Activated T-helper 1 cell treated with anti-CD3 and anti-CD28 coated beads, Interleukin-12 subunit alpha, Interleukin-12 subunit beta, Interleukin-2, Interleukin-4 antibody, amounts not matched to agents 30 ng/mL and 10 ng/mL and 1 ng/mL, durations not matched to agents 14 hours and 24 hours and 36 hours (primary cell): ENCODE measurements at places on chromosomes 7 and 10.

DNA sequence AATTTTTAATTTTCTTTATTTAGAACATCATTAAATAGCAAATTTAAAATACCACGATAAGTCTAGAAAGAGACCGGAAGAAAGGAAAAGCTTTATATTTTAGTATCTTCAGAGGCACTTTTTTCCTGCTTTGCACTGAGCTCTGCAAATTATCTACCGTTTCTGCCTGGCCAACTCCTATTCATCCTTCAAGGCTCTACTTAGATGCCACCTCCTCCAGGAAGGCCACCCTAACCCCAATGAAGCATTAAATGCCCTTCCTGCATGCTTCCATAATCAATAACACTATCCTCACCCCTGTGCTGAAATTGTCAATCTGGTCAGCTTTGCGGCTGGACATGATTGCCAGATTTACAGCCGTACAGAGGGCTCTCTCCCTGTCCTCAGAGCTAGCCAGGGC lies 141.8 kb upstream of the CHST15 start:
- no peak for DNase-seq

GRCh38 chr7:134512271-134512670 lies 15.1 kb upstream of the AKR1B10 start:
- no peak for DNase-seq

DNA sequence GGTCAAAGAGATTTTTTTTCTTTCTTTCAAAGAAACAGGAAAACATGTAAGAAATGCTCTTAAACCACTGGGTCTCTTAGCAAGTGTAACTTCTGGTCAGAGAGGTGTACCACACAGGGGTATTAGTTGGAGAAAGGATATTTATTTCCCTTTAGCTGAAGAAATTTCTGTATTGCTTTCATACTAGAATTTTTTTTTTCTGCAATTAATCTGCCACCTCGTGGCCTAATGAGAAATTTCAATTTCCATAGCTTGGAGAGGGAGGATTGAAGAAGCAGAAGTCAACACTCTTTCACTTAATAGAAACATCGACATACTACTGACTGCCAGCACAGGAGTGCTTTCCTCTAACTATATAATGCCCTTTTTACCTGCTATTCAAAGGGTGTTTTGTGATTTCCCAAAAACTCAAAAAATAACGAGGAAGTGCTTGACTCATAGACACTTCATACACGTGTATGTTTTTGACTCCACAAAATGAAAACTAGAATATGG lies 177.6 kb upstream of the NAMPT start:
- DNase-seq: no peak

DNA sequence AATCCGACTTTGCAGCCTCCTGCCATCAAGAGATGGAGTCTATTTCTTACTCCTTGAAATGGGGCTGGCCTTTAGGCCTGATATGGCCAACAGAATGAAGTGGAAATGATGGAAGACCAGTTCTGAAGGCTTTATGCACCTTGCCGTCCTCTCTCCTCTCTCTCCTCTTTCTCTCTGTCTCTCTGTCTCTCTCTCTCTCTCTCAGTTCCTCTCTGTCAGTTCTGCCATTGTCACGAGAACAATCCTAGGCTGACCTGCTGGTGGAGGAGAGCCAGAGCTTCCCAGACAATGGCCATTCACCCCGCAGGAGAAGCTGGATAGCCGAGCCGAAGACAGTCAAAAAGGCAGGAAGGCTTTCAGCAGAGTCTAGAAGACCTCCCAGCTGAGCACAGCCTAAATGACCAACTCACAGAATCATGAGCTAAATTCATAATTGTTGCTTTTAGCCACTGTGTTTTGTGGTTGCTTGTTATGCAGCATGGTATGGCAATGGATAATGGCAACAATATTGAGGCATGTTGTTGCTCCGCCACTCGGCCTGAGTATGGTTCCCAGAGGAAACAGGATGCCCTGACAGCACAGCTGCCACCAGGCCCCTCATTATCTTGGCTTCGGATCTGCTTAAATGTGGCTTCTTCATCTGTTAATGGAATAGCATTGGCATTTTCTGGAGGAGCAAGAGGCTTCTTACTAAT lies 35.5 kb downstream of the FRMPD2 start:
- DNase-seq: no peak

- DNase-seq: no peak
These were observed 563.3 kb upstream of the LRRTM3 start for GRCh38 chr10:66362522-66362921.

GRCh38 chr7:24825931-24826661 lies 68.8 kb upstream of the GSDME start:
- no peak for DNase-seq

DNA sequence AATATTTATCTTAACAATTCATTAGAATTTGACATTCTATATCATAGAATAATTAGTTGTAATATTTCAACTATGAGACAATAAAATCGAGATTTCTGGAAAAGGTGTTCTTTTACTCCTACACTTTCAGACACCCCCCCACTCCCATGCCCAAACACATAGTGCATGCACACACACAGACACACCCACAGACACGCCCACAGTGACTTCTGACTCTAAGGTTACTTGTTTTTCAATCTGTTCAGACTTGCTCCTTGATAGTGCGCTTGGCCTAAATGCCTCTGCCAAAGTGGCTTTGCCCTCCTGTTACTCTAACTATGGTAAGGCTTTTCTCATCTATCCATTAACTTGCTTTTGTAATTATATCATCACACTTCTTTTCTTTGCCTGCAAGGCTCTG lies 144.0 kb upstream of the PPP1R3A start:
- DNase-seq: no peak

DNA sequence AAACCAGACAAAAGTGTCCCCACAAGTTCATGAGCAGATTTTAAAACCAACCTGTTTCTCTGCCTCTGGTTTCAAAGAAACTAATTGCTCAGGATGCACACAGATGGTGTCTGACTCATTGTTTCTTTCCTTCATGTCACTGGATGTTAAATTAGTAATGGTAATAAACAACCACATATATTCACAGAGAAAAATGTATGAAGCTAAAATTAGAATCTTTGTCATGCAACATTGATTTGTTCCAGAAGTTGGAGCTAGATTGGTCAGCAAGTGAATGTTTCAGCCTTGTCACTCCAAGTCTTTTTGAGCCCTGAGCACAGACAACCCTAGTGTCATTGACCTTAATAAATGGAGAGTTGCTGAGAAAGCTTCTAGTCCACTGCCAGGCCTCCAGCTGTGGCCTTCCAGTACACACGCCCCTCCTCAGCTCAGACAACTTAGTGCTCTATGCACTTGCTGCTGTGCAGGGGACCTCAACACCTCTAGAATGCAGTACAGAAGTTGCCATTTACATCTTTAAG lies 175.9 kb downstream of the CCDC71L start:
- DNase-seq: no peak

GRCh38 chr10:13236638-13237037 lies 2.5 kb upstream of the UCMA start:
- no peak for DNase-seq

GRCh38 chr7:2354186-2354938 lies at the start of gene EIF3B:
Gene EIF3B (plus strand): TSS chr7:2354827. CDS start chr7:2354922, 95 bp downstream.
- peak; percentile 85 for DNase-seq

- DNase-seq: no peak
These were observed 53.4 kb downstream of the NRCAM start for GRCh38 chr7:108402865-108403264.

GRCh38 chr7:20402747-20403230 lies 72.1 kb downstream of the ITGB8 start:
- no peak for DNase-seq

DNA sequence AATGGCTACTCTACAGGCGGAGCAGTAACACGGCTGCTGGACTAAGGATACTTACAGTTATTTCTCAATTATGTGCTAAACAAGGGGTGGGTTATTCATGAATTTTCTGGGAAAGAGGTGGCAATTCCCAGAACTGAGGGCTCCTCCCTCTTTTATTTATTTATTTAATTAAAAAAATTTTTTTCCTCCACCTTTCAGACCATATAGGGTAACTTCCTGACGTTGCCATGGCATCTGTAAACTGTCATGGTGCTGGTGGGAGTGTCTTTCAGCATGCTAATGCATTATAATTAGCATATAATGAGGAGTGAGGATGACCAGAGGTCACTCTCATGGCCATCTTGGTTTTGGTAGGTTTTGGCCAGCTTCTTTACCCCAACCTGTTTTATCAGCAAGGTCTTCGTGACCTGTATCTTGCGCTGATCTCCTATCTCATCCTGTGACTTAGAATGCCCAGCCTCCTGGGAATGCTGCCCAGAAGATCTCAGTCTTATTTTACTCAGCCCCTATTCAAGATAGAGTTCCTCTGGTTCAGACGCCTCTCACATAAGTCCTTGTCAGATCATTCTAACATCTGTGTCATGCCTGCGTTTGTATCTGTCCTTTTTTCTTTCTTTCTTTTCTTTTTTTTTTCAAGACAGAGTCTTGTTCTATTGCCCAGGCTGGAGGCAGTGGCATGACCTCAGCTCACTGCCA lies 15.9 kb upstream of the STOX1 start:
- no peak for DNase-seq

- no peak for DNase-seq
These were observed 64.9 kb downstream of the CRPPA start for GRCh38 chr7:16356301-16356958.

DNA sequence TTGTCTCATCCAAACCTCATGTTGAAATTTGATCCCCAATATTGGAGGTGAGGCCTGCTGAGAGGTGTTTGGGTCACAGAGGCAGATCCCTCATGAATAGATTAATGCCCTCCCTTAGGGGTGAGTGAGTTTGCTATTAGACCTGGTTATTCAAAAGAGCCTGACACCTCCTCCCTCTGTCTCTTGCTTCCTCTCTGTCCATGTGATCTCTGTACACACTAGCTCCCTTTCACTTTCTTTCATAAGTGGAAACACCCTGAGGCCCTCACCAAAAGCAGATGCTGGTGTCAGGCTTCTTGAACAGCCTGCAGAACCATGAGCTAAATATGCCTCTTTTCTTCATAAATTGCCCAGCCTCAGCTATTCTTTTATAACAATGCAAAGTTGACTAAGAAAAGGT lies 447.1 kb downstream of the MDFIC start:
- DNase-seq: no peak

- DNase-seq: no peak
These were observed 30.2 kb upstream of the IKZF1 start for GRCh38 chr7:50274361-50274760.

- DNase-seq: no peak
These were observed 474.2 kb downstream of the ADRA2A start for GRCh38 chr10:111551001-111551400.

DNA sequence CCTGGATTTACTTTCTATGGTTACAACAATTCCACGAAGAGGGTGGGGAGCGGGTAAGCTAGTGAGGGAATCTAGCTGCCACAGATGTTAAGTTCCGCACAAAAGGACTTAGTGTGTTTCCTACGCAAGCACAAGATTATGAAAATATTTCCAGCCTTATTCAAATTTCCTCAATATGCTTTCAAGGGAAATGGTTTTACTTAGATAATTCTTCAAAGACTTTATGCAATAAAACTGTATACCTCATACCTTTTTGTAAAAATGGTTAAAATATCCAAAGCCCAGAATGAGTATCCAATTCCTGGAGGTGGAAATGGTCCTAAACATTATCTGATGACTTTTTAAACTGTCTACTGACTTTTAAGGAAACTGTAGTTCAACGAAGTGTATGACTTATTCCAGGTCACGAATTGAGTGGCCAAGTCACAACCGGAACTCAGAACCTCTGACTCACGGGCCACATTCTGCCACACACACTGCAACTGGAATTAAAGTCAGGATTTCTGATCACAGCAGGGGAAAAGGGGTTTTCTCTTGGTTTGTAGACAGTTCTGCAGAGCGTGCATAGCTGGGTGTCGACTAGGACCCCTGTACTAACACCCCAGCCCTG lies 20.2 kb upstream of the INSIG1 start:
- DNase-seq: peak; percentile 6

- no peak for DNase-seq
These were observed 54.1 kb downstream of the NRAP start for GRCh38 chr10:113609704-113610108.

DNA sequence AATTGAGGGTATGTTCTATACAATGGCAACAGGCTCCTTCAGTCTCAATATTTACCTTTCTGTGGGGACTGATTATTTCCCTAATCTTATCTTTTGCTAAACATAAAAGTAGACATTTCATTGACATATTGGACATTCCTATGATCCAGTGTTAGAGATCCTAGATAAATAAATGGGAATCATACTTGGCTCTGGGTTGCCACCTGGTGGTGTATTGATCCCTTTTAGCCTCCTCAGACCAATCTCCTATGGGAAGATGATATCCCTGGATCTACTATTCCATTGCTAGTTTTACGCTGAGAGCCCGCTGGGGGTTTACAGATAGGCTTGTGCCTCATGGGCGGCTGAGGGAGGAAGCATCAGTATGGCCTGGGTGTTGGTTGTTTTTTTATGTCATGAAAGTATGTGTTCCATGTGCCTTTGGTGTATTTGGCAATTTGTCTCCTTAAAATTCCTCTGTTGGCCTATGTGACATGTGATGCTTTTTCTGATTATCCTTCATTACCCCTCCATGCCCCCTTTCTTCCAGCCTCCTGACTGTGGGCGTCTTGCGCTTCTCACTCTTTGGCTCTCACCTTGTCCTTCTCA lies 18.8 kb downstream of the CELF2 start:
- DNase-seq: no peak

- peak; percentile 74 for DNase-seq
These were observed 48.8 kb upstream of the CARD11 start for GRCh38 chr7:3092468-3092867.

GRCh38 chr7:112779667-112780066 lies 10.5 kb downstream of the TMEM168 start:
- no peak for DNase-seq

DNA sequence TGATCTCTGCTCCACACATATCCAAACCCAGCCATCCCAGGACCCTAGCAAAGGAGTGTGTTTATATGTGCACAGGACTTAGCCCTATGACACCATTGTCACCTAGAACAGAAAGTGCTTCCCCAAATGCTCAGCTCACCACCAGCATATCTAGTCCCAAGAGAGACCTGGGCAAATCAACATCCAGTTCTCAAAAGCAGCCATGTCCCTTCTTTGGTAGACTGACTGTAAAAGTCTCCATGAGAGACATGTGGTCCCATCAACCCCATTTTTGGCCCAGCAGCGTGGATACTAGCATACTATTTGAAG lies 20.9 kb upstream of the ARHGAP22 start:
- no peak for DNase-seq

GRCh38 chr10:44039599-44039998 lies 345.3 kb downstream of the CXCL12 start:
- no peak for DNase-seq

DNA sequence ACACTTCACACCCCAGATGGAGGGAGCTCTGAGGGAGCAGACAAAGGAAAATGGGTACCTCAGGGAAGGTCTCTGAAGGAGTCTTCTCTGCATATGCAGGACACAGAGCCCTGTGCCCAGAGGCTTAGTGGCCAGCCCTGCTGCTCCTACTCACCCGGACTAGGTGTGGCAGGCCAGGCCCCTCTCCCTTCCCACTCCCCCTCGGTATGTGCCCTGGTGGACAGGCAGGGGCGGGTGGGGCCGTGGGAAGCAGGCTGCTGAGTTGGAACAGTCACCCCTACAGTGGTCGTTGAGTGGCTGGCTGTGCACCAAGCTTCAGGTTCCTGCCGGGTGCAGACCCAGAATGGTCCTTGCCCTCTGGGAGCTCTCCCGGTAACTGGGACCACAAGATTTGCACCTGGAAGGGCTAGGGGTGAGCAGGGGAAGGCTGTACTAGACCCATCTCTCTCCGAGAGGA lies 68.6 kb downstream of the ZMIZ1 start:
- DNase-seq: no peak
